ENCODE measurements at places on chromosomes 3 and 15.

DNA sequence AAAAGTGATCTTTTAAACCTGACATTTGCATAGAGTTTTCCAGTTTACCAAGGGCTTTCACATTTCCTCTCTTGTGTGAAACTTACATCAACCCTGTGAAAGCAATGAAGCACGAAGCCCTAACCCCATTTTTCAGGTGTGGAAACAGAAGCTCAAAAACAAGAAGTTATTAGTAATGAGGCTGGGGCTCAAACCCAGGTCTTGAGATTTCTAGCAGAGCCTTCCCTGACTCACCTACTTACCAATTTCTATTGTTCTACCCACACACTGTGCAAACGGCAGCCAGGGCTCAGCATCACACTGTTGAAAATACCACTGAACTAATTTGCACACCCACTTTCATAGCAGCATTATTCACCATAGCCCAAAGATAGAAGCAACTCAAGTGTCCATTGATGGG is 117.8 kb upstream of the IGF1R start:
- no peak for DNase-seq

GRCh38 chr3:14465425-14465824 is 63.0 kb downstream of the SLC6A6 start:
- DNase-seq = no peak

DNA sequence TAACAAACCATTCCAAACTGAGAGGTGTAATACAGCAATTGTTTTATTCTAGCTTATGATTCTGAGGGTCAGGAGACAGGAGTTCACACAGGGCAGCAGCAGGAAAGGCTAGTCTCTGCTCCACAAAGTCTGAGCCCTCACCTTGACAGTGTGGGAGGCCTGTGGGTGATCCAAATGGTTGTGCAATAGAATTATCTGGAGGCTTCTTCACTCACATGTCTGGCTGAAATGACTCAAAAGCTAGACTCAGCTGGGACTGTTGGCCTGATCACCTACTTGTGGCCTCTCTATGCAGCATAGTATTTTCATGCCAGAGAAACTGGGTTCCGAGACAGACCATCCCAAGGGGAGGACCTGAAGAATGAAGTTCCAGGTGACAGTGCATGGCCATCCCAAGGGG is 233.9 kb upstream of the UBE2E2 start:
- no peak for DNase-seq

DNA sequence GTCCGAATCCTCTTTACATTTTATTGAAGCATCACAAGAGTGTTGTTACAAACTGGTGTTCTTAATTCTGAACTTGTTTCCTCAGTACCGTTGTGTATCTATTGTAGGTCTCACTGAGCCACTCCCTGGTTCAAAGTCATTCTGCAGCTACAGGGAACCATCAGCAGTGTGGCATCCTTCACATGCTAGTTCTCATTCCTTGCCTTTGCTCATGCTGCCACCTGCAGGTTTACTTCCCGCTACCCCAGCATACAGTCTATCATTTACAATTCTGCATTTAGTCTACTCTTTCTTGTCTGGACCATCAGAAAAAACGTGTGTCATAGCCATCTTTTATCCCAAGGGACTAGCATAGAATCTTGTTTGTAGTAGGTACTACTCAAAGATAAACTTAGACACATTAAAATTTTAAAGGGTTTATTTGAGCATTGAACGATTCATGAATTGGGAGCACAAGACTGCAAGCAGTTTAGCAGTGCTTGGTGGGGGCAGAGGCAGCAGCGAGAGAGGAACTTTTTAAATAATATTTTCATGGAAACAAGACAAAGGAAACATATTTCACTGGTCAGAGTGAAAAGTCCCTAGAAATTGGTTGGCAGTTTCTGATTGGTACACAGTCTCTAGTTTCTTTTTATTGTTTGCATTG is 402.1 kb downstream of the CADM2 start:
- DNase-seq = no peak

Data from HL-60 (cell line).